ENCODE measurements at places on chromosomes 1 and 21. TPM values are rescaled to one million over a fixed set of nuclear protein-coding genes. Genes with fewer than 3 reads are reported as not detected.

The SGIP1 gene
- 45.4 TPM for total RNA-seq

DNA sequence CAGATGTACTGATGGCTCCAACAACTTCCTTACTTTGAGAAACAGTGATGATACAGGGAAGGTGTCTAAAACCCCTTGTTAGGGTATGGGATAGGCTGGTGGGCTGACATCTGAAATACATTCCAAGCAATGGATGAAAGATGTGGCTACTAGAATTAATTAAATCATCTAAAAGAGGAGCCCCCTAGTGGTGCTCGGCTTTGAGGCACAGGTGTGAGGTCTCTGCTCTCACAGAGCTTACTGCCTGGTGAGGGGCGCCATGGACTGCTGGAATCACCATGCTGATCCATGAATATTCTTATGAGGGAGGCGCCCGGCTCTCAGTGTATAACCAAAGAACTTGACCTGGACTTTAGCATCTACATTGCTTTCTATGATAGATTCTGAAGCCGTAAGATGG is 48.5 kb downstream of the GNG4 start:
- DNase-seq, result no peak

- DNase-seq, result no peak
Measured at GRCh38 chr1:115976921-115977498, 697 bp downstream of the SLC22A15 start.

DNA sequence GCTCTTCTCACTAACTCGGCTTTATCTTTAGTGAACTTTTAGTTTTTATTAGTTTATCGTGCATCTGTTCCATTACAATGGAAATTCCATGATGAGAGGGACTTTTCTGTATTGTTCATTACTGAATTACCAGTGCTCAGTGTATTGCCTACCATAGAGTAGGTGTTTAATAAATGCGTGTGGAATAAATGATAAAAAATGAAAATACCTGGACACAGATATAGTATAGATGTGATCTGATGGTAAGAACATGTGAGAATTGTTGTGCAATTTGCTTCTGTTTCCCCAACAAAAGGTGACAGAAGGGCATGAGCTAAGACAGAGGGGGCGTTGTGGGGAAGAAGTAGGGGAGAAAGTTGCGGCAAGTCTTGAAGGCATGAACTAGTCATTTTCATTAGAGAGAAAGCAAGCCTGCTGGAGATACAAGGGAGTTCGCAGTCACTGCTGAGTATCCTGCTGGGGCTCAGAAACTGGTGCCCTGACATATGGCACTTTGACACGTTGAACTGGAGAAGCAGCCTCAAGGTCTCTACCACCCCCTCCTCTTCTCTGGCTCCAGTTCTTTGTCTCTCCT is 5.6 kb upstream of the COG2 start:
- DNase-seq, result no peak

The ASAP3 gene
- 3.6 TPM for total RNA-seq

GRCh38 chr1:83543222-83543973 is 455.5 kb downstream of the TTLL7 start:
- DNase-seq, result no peak

The CD34 gene
- 19.8 TPM for total RNA-seq

DNA sequence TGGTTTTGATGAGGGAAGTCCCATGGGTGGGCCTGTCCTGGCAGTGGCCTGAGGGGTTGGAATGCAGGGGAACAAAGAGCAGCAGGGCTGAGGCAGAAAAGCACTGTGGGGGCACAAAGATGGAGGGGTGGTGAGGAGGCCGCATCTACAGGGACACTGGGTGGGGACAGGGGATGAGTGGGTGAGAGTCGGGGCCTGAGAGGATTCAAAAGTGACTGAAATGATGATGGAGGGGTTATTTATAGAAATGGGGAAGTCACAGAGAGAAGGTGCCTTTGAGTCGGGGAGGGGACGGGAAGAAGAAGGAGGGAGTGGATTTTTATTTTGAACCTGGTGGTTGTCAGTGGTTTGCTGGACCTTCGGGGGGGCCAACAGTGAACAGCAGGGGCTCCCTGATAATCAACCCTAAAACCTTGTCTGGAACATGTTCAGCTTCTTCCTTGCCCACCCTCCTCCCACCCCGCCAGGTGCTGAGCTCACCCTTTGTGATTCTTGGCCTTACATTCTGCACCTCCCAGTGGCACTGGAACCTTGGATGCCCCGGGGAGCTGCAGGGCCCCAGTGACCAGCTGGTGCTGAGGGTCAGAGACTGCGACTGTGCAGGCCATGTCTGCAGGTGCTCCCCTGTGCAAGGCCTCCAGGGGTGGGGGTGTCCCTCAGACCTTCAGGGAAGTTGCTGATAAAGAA is 42.9 kb downstream of the IER5 start:
- no peak for DNase-seq

DNA sequence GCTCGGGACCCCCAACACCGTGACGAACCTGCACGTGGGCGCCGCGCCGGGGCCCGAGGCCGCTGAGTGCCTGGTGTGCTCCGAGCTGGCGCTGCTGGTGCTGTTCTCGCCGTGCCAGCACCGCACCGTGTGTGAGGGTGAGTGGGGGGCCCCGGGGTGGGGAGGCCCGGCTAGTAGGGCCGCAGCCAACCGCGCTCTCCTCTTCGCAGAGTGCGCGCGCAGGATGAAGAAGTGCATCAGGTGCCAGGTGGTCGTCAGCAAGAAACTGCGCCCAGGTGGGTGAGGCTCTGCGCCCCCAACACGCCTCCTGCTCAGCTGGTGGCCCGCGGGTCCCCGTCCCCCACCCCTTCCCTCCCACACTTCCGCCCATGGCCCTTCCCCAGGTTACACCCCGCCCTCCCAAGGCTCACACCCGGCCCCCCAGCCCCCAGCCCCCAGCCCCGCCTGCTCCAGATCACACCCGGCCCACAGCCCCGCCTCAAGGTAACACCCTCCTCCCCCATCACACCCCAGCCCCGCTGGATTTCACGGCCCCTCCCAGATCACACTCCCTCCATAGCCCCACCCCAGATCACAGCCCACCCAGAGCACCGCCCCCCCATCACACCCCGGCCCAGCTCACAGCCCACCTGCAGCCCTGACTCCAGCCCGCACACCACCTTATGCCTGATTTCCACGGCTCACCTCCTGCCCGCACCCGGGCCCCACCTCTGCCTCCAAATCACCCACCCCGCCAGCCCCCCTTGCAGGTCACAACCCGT is 2.4 kb upstream of the MMP23B start:
- no peak for DNase-seq

- no peak for DNase-seq
Measured at GRCh38 chr1:234874291-234875288, 254.0 kb downstream of the TOMM20 start.

DNA sequence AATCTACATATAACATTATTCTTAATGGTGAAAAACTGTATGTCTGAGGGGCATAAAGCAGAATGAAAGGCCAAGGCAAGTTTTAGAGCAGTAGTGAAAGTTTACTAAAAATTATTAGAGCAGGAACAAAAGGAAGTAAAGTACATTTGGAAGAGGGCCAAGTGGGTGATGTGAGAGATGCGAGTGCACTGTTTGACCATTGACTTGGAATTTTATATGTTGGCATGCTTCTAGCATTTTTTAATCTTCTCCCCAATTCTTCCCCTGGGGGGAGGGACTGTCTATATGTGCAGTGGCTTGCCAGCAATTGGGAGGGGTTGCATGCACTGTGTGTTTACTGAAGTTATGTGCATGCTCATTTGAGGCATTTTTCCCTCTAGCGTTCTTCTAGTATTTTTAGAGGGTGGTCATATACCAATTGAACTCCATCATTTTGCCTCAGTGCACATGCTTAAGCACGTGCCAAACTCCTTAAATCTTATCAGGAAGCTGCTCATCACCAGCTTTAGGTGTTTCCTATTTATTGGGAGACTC is 36.1 kb upstream of the SLC5A9 start:
- no peak for DNase-seq

DNA sequence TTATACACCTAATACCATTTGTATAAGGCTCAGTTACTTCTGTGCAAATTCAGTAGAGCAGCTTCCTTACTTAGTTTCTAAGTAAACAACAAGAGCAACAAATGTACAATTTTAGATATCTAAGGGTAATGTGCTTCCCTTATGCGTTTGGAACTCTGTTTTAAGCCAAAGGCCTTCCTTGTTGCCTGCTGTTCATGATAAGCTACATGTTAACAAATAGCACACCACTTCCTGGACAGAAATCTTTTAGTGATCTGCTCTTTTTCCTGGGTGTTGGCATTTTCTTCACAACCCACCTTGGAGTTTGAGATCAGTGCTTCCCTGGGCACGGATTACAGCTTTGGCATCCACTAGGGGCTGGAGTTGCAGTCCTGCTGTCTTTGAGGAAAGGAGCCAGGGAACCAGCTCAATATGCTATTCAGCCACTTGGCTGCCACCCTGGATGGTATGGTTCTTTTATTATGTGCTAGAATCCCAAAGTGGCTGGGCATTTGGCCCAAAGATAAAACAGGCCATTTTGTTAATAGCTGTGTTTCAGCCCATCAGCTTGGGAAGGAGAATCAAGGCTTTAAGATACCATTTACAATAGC is 55.6 kb upstream of the ADAR start:
- no peak for DNase-seq

- no peak for DNase-seq
Measured at GRCh38 chr21:43338951-43339350, 88.0 kb downstream of the SIK1 start.

DNA sequence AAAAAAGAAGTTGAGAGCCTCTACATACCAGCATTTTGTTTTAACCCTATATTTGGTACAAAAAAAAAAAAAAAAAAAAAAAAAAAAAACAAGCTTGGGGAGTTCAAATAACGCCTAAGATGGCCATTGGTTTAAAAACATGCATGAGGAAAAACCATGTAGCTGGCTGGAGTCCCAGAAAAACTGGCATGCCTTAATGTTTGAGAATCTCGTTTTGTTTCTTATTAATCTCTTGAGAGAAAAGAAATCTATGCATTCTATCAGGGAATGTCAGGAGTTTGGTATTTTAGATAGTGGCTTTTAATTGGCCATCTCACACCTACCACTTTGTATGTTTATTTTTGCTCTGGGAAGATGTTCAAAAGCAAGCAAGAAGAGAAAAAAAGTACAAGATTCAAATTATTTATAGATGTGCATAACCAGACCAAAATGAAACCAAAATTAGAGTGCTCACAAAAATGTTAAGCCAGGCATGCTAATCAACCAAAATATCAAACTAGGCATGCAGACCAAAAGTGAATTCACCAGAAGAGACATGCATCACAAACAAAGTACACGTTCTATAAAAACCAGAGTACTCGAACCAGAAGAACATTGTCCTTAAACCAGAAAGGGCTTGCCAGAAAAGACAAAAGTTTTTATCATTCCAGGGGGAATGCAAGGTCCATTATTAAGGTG is 156.6 kb downstream of the AK5 start:
- peak; percentile 52 for DNase-seq

GRCh38 chr1:230067871-230068620 is 1.0 kb downstream of the GALNT2 start:
- no peak for DNase-seq

DNA sequence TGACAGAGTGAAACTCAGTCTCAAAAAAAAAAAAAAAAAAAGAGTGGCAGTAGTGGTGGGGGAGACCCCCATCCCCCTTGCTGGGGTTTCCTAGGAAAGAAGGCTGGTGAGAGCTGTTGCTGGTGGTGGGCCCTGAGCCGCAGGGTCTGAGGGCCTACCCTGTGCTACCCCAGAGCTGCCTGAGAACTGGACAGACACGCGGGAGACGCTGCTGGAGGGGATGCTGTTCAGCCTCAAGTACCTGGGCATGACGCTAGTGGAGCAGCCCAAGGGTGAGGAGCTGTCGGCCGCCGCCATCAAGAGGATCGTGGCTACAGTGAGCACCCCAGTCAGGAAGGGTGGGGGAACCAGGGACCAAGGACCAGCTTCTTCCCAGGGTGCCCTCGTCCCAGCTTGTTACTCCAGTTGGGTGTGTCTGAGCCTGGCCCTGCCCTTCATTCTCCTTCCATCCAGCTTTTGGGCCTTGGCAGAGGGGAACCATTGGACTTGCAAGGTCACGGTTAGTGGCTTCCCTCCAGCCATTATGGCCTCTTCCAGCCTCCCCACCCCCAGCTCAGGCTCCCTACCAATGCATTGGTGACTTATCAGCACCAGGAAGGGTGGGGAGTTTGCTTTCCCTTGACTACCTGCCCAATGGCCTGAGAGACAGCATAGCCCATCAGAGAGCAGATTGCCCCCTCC is 10.5 kb downstream of the LDLRAP1 start:
- DNase-seq, result no peak

DNA sequence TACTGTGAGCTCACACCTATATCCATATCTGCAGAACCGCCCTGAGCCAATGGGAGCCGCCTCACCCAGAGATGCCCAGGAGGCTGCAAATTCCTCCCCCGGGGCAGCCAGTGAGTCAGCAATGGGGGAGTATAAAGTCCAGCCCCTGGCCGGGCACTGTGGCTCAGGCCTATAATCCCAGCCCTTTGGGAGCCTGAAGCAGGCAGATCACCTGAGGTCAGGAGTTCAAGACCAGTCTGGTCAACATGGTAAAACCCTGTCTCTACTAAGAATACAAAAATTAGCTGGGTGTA is 5.0 kb upstream of the CLCNKB start:
- DNase-seq, result no peak

DNA sequence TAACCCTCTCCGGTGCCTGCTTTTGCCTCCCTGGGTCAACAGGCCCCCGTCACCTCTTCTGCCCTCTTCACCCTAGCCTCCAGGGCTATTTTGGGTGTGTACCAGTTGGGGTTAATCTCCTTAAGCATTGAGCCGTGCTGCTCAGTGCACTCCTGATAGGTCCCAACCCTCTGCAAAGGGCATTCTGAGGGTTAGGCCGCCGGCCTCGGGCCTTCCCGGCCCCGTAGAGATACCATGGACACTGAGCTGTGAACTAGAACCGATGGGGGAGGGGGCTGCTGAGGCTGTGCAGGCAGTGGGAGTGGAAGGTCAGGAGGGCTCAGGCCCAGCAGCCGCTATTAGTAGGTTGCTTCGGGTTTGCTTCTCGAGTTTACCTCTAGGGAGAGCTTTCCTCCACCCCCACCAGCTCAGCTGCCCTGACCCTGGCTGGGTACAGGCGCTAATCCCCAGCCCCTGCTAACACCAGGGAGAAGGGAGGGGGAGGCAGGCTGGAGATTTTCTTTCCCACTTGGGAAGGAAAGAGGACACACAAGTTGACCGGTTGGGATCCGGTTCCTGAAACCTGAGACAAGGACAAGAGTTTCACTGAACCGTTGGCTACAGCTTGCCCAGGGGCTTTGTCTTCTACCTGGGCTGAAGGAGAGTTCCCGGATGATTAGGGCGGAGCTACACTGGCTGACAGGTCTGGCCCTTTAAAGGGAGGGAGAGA is 4.8 kb downstream of the LMOD1 start:
- no peak for DNase-seq

All from dermis microvascular lymphatic vessel endothelial cell (primary cell).